ENCODE measurements at places on chromosomes 7 and 10.

GRCh38 chr7:61111-61510 lies 131.3 kb upstream of the FAM20C start:
- DNase-seq, result no peak

- DNase-seq, result peak; percentile 54
Observed at GRCh38 chr7:107045195-107045960, 873 bp downstream of the PRKAR2B start.

GRCh38 chr10:58951746-58952145 lies 224.7 kb upstream of the PHYHIPL start:
- DNase-seq, result no peak

DNA sequence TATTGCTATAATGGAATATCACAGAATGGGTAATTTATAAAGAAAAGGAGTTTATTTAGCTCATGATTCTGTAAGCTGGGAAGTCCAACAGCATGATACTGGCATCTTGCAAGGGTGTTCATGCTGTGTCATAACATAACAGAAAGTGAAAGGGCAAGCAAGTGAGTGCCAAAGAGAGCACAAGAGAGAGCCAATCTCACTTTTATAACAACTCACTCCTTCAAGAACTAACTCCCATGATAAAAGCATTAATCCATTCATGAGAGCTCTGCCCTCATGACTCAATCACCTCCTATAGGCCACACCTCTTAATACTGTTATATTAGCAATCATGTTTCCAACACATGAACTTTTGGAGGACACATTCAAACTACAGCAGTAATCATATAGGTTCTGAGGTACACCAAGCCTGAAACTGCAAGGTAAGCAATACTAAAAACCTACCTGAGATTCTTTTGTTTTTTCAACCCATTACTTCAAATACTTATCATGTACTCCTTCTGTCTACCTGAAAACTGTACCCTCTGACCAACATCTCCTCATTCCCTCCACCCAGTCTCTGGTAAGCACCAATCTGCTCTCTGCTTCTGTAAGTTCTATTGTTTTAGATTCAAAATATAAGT lies 219.7 kb downstream of the MTERF1 start:
- no peak for DNase-seq

GRCh38 chr7:88040694-88041093 lies 106.6 kb downstream of the ADAM22 start:
- DNase-seq, result peak; percentile 58
